ENCODE measurements at places on chromosomes 7 and 10.

- DNase-seq, result no peak
These were observed 65.0 kb upstream of the PFKP start for GRCh38 chr10:3002304-3002703.

GRCh38 chr7:5296611-5297226 is 14.0 kb downstream of the SLC29A4 start:
- DNase-seq, result no peak

DNA sequence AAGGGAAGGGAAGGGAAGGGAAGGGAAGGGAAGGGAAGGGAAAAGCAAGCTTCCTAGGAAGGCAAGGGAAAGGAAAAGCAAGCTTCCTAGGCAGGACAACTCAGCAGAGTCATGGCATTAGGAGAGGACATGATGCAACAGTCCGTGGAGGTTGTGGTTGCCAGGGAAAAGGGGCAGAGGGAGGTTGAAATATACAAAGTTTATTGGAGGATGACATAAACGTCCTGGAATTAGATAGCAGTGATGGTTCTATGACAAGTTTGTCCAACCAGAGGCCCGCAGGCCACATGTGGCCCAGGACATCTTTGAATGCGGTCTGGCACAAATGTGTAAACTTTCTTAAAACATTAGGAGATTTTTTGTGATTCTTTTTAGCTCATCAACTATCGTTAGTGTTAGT is 59.8 kb upstream of the OPN4 start:
- DNase-seq, result peak; percentile 66

GRCh38 chr7:1042492-1042833 is 1.9 kb upstream of the GPR146 start:
- DNase-seq, result no peak

GRCh38 chr10:89915968-89916367 is 214.6 kb downstream of the KIF20B start:
- no peak for DNase-seq

GRCh38 chr7:158550886-158551452 is 36.7 kb downstream of the PTPRN2 start:
- DNase-seq, result no peak

GRCh38 chr10:15144788-15145187 is 23.7 kb downstream of the NMT2 start:
- no peak for DNase-seq

- no peak for DNase-seq
These were observed 5.1 kb downstream of the ELFN1 start for GRCh38 chr7:1675036-1675671.

DNA sequence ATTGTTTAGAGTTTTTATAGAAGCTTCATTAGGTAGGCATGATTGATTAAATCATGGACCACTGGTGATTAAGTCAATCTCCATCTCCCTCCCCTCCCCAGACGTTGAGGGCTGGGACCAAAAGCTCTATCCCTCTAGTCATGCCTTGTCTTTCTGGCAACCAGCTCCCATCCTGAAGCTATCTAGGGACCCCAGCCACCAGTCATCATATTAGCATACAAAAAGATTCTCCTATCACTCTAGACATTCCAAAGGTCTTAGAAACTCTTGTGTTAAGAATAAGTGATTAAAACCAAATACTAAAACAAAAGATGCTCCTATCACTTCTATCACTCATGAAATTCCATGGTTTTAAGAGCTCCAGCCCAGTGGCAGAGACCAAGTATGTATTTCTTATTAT is 178.2 kb downstream of the RAPGEF5 start:
- no peak for DNase-seq

DNA sequence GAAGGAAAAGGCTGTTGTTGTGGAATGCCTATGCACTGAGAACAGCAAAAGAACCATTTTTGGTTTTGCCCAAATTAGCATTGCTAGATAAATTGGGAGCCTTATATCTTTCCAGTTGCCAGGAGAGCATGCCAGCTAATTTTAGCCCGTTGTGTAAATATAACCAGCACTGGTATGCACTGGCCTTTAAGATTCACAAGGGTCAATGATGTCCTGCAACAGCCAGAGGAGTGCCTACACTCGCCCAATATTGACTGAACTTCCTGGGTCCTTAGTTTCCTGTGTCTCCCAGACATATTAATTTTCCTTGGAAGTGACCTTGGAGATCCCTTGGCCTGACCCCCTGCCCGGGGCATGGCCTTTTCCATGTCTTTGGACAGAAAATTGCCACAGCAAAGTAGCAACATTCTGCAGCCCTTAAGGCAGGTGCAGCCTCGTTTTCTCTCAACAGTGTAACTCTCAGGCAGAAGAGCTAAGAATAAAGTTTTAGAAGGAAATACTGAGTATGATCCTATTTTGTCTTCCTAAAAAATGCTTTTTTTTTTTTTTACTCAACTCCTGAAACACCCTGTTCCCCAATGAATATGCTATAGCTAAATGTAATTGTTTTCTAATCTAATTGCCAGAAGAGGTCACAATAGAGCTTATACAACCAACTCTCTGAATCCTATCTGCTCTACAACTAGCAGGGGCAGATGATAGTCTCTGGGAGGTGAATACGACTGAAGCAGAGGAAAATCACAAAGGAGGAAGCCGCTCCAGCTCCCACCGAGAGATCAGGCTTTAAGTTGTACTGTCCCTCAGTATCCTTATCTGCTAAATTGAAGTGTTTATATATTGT is 131.9 kb upstream of the PCGF5 start:
- DNase-seq, result peak; percentile 11

- no peak for DNase-seq
These were observed 128.2 kb downstream of the ACTR3B start for GRCh38 chr7:152887778-152888177.

DNA sequence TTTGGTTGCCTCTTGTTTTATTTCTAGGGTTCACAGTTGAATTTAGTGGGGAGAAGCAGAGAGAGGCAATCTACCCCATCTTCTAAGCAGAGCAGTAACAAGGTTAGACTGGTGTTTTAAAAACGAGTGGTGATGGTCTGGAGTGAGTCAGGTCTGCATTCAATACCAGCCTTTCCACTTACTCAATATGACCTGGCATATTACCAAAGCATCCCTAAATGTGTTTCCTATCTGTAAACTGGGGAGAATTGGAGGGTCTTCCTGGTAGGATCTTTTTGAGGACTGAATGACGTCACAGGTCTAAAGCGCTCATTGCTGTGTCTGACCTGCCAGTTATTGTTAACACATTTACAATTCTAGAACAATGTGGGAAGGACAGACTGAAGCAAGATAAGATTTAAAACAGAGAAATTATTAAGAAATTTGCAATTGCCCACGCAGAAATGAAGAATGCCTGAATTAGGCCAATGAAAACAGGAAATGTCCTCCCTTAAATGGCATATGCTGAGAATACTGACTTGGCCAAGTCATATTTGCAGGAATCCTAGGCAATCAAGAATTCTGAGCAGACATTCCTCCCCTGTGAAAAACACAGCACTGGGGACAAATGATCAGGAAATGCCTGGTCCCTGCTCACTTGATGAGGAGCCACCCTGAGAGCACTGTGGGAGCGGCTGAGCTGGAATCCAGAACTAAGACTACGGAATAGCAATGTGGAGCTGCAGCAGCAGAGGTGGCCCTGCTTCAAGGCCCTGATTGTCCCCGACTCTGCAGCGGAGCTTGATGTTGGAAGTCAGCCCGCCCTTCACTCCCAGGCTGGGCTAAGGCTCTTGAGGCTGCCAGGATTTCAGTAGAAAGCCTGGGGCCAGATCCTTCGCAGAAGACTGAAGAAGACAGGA is 184.5 kb upstream of the CXCL12 start:
- peak; percentile 55 for DNase-seq

GRCh38 chr10:122637376-122637775 is 62.3 kb downstream of the C10orf120 start:
- no peak for DNase-seq

DNA sequence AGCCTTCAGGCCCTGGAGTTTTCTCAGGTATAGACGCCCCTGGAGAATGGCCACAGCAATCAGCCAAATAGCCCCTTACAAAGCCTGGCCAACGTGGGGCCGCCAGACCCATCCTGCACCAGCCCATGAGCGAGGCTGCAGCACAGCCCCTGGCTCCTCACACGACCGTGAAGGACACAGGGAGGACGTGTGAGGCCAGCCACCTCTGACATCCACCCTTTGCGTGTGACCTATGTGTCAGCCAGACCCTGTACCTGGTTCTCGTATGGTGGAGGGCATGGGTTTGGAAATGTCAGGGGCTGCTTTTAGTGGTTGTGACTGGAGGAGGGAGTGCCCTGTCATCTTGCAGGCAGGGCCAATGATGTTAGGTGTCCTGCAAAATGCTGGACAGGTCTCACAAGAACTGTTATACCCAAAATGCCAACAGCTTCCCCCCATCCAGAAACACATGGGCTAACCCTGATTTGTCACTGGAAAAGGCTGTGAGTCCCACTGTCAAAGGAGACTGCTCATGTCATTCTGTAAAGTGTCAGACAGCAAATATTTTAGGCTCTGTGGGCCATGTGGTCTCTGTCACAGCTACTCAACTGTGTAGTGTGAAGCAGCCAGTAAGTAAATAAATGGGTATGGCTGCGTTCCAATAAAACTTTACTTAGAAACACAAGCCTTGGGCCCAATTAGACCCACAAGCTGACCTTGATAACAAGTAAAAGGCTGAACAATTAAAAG is 30.0 kb downstream of the NOD1 start:
- no peak for DNase-seq

GRCh38 chr7:129789652-129790051 is 163.1 kb downstream of the UBE2H start:
- no peak for DNase-seq

DNA sequence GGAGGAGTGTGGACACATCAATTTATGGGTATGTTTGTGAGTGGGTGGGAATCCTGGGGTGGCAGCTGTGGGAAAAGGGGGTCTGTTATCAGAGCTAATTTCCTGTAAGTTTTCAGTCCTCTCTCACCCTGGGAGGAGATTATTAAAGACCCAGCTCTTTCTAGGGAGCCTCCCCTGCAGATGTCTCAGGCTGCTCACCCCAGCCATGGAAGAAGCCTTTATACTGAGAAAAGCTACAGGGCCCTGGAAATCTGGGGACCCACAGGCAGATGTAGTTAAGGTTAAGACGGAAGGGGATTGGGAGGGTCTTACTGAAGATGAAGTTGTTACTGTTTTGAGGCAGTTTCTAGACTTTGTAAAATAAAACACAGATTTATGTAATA is 4.6 kb downstream of the ZNF680 start:
- no peak for DNase-seq

DNA sequence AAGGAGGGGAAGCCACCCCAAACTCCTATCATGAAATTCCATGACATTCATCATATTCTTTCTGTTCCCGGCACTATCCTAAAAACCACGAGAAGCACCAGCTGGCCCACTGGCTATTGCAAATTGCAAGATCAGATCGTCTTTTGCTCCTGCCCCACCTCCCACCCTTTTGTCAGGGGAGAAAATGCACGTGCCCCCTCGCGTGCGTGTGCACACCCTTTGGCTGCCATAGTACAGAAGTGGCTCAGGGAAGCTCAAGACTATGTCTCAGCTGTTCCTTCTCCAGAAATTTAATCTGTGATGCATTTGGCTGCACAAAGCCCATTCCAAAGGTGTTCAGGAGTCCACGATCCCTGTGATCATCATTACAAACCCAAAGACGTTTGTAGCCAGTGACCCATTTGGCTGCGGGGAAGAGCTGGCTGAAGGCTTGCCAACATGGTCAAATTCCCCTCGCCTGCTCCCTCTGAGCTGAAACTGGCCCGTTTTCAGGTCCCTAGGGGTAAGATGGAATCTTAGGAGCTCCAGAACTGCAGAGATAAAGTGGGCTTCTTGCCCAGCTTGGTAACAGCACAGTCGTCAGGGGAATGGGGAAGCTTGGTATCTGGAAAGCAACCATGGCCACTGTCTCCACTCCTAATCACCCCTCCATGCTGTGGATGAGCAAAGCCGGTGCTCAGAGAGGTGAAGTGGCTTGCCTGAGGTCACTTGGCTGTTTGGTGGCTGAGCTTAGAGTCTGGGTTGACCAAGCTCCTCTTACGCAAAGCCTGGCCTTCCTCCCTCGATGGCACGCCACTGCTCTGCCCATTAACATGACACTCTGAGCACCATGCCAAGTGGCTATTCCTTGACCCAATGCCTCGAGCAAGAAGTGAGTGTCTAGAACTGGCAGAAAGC is 155.4 kb downstream of the NEURL1 start:
- peak; percentile 37 for DNase-seq

DNA sequence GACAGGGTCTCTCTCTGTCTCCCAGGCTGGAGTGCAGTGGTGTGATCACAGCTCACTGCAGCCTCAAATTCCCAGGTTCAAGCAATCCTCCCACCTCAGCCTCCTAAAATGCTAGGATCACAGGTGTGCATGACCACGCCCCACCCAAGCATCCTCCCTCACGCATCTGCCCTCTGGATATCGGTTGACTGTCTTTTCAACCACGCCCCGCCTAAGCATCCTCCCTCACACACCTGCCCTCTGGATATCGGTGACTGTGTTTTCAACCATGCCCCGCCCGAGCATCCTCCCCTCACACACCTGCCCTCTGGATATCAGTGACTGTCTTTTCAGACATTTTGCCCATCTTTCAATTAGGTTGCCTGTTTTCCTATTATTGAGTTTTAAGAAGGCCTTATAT is 140.5 kb downstream of the MAD1L1 start:
- no peak for DNase-seq

GRCh38 chr10:100836891-100837290 is 75.9 kb upstream of the SLF2 start:
- no peak for DNase-seq

GRCh38 chr10:90435296-90435695 is 422.5 kb downstream of the HTR7 start:
- DNase-seq, result no peak

- DNase-seq, result no peak
These were observed at the start of gene PIK3AP1 for GRCh38 chr10:96720422-96721206. PIK3AP1 (minus strand) TSS chr10:96720514; CDS start chr10:96720394, 120 bp downstream.

GRCh38 chr10:519716-520401 is 169.6 kb downstream of the DIP2C start:
- no peak for DNase-seq

GRCh38 chr7:26664274-26664673 is 200.1 kb downstream of the SKAP2 start:
- DNase-seq, result no peak

- no peak for DNase-seq
These were observed 33.1 kb upstream of the TMEM26 start for GRCh38 chr10:61486251-61486650.

- DNase-seq, result no peak
These were observed 19.9 kb upstream of the SEC61G start for GRCh38 chr7:54778696-54779540.

DNA sequence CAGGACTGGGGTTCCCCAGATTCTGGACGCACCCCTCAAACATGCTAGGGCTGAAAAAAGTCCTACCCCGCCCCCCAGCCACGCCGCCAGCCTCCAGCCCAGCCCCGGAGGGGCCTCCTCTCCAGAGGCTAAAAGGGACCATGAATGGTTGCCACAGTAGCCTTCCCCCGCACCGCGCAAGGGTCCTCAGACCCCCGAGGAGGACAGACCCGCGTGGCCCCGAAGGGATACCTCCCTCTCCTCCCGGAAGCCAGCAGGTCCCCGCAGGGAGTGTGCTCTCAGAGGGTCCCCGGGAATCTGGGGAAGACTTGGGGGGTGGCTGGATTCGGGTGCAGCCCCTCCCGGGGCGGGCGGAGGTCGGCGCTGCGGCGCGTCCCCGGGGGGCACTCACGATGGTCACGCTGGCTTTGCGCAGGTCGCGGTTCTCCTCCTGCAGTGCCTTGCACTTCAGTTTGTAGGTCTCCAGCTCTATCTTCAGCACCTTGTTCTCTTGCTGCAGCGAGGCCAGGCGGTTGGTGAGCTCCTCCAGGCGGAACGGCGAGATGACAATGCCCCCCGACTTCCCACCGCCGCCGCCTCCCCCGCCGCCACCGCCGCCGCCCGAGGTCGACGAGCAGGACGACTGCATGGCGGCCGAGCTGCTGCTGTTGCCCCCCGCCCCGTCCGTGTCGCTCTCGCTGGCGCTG is 482 bp downstream of the CCDC6 start:
- no peak for DNase-seq

All from fibroblast of villous mesenchyme (primary cell).